ENCODE measurements at places on chromosomes 13 and 19. TPM values are rescaled to one million over a fixed set of nuclear protein-coding genes. Genes with fewer than 3 reads are reported as not detected.

- peak; percentile 51 for DNase-seq
Observed at GRCh38 chr13:52001120-52001731, 10.0 kb downstream of the ATP7B start.

DNA sequence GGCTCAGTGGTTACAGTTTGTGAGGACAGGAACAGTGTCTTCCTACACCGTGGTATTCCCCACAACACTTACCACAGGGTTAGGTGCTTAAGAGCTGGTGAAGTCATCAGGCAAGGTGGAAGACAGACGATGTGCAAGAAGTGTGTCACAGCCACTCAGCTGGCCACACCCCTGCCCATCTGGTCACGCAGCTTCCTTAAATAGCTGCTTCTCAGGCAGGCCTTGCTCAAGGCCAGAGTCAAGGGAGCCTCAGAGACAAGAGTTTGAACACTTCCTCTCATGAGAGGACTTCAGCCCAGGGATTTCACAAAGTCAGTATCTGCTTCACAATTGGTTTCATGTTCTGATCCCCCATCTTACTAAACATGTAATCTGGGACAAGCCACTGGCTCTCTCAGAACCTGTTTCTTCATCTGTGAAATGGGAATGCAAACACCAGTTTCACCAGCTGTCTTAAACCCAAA lies 80.3 kb upstream of the FRY start:
- peak; percentile 51 for DNase-seq

- no peak for DNase-seq
Observed at GRCh38 chr13:45519493-45519892, 54.8 kb downstream of the COG3 start.

DNA sequence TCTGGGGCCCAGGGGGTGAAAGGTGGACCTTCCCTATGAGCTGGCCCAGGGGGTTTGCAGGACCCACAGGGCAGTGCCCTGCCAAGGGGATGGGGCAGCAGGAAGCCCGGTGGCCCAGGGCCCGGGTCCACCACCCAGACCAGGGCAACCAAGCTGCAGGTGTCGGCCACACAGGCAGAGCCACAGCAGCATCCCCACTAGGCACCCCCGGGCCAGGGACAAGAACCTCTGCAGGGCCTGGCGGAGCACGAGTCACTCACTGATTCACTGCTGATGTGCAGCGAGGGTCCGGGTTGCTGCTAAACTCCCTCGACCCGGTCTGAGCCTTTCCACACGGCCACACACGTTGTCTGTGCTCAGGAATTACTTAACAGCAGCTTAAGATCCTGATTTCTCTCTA lies 8.8 kb downstream of the FZR1 start:
- no peak for DNase-seq

GRCh38 chr13:80860845-80861244 lies 519.9 kb upstream of the SPRY2 start:
- DNase-seq, result no peak

- DNase-seq, result no peak
Observed at GRCh38 chr19:19740755-19741154, 7.8 kb upstream of the ZNF14 start.

GRCh38 chr19:34793565-34793964 lies 20.6 kb upstream of the ZNF599 start:
- no peak for DNase-seq

- peak; percentile 59 for DNase-seq
Observed at GRCh38 chr13:35283856-35284255, 192.6 kb downstream of the MAB21L1 start.

DNA sequence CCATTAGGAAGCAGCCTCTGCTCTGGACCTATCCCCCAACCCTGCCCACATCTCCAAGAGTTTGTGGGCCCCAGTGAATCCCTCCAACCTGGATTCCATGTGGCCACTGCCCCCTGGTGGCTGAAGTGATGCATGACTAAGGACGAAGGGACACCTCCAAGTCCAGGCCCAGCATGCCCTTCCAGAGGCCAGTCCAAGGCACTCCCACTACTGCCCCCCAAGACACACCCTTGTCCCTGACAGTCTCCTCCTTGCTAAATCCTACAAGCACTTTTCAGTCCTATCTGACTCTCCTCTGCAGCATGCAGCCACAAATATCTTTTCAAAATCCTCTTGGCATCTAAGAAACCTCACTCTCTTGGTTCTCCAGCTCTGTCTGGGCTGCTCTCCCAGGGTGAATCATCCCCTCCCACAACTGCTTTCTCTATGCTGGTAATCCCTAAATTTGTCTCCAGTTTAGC lies 33.0 kb downstream of the DEDD2 start:
- peak; percentile 87 for DNase-seq

DNA sequence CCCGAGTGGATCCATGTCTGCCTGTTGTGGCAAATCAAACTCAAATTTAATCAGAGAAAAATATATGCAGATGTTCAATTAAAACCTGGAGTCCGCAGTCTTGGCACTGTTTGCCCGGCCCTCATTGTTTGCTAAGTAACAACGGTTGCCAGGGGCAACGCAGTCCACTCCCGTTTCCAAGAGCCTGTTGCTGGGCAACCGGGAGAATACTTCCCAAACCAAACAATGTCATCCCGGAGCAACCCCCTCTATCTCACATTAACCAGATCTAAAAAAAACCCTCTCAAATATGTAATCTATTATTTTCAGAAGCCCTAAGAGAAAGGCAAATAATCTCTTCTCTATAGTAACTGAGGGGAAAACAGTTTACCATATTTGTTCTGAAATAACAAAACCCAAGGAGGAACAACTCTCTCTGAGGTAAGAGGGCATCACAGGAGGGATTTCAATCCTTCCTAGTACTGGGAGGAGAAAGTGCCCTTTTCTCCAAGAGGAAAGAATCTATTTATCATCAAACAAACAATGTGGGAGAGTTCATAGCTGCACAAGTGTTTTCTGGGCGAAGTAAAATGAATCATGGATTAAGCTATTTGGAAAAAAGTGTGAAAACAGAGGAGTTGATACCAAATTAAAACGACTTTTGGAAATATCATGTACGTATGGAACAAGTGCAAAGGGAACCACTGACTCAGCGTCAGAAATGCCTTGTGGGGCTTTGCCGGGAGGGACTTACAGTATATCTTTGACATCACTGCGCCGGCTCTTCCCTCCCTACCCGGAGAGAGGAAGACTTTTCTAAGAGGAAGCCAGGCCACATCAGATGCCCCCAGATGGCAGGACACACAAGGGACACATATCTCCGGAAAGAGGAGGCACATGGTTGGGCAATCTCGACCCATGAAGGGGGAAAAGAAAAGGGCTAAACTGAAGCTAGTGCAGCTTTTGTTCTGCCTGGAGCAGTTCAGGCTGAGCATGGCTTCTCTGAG lies 43.3 kb downstream of the RFX2 start:
- DNase-seq, result peak; percentile 62

DNA sequence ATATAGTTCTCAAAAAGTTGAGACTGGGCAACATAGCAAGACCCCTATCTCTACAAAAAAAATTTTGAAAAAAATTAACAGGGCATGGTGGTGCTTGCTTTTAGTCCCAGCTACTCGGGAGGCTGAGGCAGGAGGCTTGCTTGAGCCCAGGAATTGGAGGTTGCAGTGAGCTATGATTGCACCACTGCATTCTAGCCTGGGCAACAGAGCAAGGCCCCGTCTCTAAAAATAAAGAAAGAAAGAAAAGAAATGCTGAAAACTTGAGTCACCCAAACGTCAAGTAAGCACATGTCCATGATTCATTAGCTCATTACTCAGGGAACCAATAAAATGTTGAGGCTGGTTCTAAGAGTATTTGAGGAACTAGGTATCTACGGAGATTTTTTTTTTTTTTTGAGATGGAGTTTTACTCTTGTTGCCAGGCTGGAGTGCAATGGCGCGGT lies 33.9 kb upstream of the SEMA6B start:
- peak; percentile 78 for DNase-seq

DNA sequence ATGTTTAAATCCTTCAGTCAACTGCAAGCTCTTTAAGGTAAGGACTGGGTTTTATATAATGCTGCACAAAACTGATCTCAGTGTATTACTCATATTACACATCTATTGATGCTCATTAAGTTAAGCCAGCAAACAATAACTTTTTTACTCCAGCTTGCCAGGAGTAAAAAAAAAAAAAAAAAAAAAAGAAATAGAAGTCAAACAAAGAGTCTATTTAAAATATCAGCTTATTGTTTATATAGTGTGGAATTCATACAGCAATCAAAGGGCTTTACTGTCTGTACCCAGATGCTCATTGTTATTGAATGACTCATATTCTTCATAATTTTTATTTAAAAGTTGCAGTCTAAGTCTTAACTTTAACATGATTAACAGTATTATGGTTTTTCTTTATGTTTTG lies 21.8 kb upstream of the KBTBD7 start:
- no peak for DNase-seq

DNA sequence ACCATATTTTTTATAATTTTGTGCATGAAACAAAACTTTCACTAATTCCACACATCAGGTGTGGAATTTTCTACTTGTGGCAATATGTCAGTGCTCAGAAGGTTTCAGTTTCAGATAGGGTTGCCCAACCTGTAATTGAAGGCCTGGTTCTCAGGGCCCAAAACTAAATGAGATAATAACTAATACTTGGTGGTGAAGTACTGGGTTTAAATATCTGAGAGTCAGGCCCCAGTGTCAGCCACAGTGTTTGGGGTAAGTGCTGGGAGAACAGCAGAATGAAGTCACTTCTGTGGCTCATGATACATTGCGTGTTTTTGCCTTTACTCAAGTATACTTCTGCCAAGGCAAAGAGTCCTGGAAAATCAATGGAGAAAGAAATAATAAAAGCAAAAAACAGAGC lies 5.6 kb downstream of the SAFB start:
- no peak for DNase-seq

DNA sequence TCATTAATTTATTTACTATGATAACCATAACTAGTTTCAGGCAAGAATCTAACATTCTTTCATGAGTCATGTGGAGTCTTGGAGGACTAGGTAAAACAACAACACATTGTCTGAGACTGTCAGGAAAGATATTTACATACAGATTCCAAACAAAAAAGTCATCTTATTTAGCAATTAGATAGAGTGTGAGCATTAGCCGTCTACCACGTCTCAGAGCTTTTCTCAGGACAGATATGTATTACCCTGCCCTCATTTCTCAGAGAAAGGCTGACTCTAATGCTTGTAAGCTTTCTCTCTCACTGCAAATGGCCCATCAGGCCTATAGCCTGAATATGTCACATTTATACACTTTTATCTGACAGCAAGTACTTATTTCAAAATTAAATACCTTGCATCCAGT lies 312.1 kb upstream of the PCDH20 start:
- DNase-seq, result peak; percentile 40

DNA sequence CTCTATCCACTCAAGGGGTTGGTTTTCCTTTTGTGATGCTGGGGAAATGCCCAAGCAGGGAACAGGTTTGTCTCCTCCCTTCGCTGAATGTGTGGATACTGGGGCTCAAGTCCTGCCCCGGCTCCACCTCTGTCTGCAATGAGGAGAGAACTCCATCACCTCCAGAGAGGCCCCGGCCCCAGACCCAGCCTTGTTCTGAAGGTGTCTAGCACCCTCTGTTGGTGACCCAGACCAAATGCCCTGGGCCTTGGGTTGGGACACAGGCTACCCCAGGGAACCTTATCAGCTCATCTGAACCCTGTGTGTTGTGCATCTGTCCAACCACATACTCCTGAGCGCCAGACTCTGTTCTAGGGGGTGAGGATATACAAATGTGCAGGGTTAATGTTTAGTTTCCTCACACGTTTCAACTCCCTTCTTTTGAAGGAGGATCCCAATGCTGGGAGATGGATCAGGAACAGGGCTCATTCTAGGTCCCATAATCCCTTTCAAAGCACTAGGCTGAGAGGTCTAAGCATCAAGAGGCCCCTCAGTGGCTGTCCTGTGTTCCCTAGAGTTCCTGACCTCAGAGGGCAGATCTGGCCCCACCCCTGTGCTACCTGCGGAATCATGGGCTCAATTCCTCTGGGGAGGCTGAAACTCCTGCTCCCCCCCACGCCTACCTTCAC lies 112.5 kb upstream of the SLC7A1 start:
- DNase-seq, result peak; percentile 62

GRCh38 chr19:16892868-16893685 lies 4.3 kb downstream of the F2RL3 start:
- DNase-seq, result no peak

- no peak for DNase-seq
Observed at GRCh38 chr19:28170066-28170465, 1042.9 kb downstream of the UQCRFS1 start.

- no peak for DNase-seq
Observed at GRCh38 chr13:20230913-20231838, 943 bp downstream of the GJB6 start.

- DNase-seq, result no peak
Observed at GRCh38 chr19:4496304-4496703, 22.0 kb downstream of the PLIN4 start.

- DNase-seq, result no peak
Observed at GRCh38 chr13:98810746-98811145, 58.3 kb upstream of the SLC15A1 start.

DNA sequence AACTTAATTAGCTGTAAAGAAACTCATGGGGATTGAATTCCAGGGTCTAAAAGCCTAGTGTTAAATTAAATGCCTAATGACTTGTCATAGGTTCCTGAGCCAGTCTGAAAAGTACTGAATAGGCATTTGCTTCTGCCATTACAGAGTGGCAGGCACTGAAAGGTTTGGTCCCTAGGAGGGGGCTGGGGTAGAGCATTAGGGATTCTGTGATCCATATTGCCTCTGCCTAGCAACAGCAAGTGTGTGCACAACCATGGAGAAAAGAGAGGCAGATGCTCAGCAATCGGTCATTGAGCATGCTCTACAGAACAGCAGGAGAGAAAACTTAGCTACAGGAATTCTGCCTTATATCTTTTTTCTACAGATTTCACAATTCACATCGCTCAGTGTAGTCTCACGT lies 133.5 kb downstream of the TRPC4 start:
- DNase-seq, result no peak

DNA sequence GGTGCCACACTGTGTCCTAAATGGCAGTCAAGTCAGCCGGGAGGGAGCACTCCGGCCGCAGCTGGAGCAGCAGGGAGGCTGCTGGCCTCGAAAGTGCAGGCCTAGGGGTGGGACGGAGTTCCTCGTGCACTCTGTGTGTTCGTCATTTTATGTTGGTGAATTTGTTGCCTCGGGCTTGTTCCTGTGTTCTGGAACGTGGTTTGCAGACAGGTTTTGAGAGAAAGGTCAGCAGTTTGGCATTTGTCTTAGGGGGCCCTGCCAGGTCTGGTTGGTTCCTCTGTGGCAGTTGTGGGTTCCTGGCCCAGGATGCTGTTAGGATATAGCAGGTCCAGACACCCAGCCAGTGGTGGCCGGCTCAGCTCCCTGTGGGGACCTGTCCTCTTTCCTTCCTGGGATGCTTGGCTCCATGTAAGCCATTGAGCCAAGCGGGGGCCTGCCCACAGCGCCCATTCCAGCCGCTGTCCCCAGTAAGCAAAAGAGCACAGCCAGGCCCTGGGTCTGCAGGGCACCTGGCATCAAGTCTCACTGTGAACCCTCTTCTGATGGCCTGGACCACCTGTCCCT lies 30.0 kb downstream of the MPHOSPH8 start:
- no peak for DNase-seq

The CLN5 gene
- total RNA-seq, result 16.0 TPM

The CGB8 gene
- total RNA-seq, result not detected

The NCAN gene
- total RNA-seq, result not detected

The ANKLE1 gene
- 1.0 TPM for total RNA-seq

The NPAS1 gene
- 0.44 TPM for total RNA-seq

The MCF2L gene
- not detected for total RNA-seq

The GPR18 gene
- not detected for total RNA-seq

The APOE gene
- 3.3 TPM for total RNA-seq

The ACP5 gene
- total RNA-seq, result not detected

The PSG2 gene
- not detected for total RNA-seq

The PLK5 gene
- 0.22 TPM for total RNA-seq

The ZNF223 gene
- 0.59 TPM for total RNA-seq

All from MCF 10A (cell line).